Fibroblast of the aortic adventitia (primary cell): ENCODE measurements at places on chromosomes 16 and 17. TPM values are rescaled to one million over a fixed set of nuclear protein-coding genes. Genes with fewer than 3 reads are reported as not detected.

The CORO7 gene
- total RNA-seq, result 16.7 and 26.7 TPM in 2 replicates

The PDP2 gene
- total RNA-seq, result 6.2 and 6.5 TPM in 2 replicates

The NPIPB4 gene
- 24.8 and 54.0 TPM in 2 replicates for total RNA-seq

DNA sequence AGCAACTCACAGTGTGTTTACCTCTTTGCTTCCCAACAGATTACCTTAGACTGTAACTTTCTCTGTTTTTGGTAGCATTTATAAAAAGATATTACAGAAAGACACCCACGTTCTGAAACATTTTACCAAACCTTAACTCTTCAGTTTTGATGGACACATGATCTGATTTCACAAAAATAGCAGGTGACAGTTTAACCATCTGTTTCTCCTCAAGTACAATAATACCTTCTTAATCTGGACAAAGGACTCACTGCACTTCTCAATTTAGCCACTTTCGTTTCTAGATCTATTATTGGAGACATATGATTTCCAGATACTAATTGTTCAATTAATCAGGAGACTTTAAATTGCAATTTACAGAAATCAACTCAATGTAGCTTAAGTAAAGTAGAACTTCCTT is 703.8 kb upstream of the KIF2B start:
- DNase-seq, result no peak

The GLTPD2 gene
- total RNA-seq, result not detected in 2 replicates

The IRF8 gene
- total RNA-seq, result not detected in 2 replicates

DNA sequence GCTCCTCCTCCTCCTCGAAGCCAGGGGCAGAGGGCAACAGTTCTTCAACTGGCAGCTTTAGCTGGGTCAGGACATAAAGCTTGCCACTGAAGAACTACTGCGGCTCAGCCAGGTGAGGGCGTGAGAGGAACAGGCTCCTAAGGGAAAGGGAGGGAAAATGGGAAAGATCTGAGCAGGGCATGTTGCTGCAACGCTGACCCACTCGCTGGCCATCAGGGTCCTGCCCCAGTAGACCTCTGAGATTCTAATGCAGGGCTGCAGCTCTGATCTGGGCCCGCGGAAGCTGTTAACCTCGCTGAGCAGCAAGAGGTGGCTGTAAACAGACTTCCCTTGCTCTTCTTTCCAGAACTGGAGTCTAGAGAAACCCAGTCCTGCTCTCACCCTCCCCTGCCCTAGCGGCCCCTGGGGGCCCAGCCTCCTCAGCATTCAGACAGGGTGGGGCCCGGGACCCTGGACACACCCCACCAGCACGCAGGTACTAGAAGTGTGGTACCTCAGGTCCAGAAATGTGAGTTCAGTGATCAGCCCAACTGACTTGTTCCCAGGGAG is 3.8 kb upstream of the TLCD2 start:
- peak; percentile 52 for DNase-seq

The LIMD2 gene
- total RNA-seq, result 2.8 and 10.9 TPM in 2 replicates
